Activated CD8-positive, alpha-beta T cell treated with anti-CD3 and anti-CD28 coated beads, Interleukin-2, amount 10 ng/mL, durations not matched to agents 7 days and 5 days (primary cell): ENCODE measurements at places on chromosomes 7 and 10. TPM values are rescaled to one million over a fixed set of nuclear protein-coding genes. Genes with fewer than 3 reads are reported as not detected.
A peak's percentile ranks its signal among the peaks of the same experiment; 100 is the strongest.

- no peak for DNase-seq
- peaks cover 51% of the 10 kb centered on the region for H3K27me3 ChIP-seq
- no peak overlapping the region for H3K27ac ChIP-seq
- H3K36me3 ChIP-seq, result no peaks in the 10 kb centered on the region
- H3K4me1 ChIP-seq, result peaks cover 4% of the 10 kb centered on the region
These were observed 712 bp upstream of the CPVL start for GRCh38 chr7:29146888-29147609.

- H3K36me3 ChIP-seq, result peaks cover 16% of the 10 kb centered on the region
- no peak overlapping the region for H3K4me3 ChIP-seq
- no peaks in the 10 kb centered on the region for H3K27me3 ChIP-seq
- no peak for DNase-seq
These were observed 48.9 kb downstream of the PUS7 start for GRCh38 chr7:105473163-105473562.

DNA sequence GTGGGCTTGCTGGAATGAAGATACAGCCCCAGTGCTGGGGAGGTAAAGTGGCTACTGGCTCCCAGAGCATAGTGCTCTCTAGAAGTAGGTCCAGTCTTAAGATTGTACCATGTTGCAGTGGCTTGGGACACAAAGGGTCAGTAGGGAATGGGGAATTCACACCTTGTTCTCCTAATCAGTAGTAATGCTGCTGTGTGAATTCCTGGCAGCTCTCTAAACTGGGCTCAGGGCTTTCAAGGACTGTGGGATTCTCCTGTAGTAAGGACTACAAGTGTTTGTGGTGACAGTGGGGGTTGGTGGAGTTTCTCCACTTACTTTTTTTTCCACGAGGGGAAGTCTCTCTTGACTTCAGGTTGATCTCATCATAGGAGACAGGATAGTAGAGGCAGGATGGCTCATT, 226.2 kb upstream of the TEX47 start:
- H3K4me1 ChIP-seq, result no peaks in the 10 kb centered on the region
- no peaks in the 10 kb centered on the region for H3K36me3 ChIP-seq
- no peak for DNase-seq
- H3K4me3 ChIP-seq, result no peak overlapping the region

DNA sequence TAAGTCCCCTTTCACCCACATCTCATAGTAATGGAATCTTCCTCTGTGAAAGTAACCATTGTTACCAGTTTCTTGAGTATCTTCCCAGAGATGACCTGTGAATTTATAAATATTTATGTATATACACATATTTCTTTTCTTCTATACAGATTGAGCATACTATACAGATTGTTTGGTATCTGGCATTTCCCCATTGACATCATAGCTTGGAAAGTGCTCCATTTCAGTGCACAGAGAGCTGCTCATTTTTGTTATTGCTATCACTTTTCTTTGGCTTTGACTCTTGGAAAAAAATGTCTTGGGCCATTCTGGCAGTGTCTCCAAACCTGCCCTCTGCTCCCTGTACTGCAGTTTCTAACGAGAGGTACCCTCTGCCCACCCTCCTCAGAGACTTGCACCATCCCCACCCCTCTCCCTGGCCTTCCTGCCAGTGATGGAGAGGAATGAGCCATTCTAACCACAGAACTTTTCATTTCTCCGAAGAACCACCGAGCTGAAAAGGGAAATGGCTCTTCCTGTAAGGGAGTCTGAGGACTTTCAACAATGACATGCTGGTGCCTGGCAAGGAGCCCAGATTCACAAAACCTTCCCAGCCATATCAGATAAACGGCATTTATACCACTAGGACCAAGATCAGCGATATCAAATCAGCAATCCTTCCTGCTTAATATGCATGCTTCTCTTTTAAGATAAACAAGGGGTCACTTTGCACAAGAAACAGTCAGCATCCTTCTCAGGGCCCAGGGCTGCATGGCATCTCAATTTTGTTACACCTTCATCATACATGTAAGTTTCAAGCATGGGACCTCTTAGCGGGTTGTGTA, 19.7 kb upstream of the CCSER2 start:
- H3K4me3 ChIP-seq, result peak overlapping the region; percentile 62
- H3K36me3 ChIP-seq, result peaks cover 15% of the 10 kb centered on the region
- peak; percentile 50 for DNase-seq
- H3K27ac ChIP-seq, result peak overlapping the region; percentile 86
- H3K27me3 ChIP-seq, result peaks cover 12% of the 10 kb centered on the region

- no peak overlapping the region for H3K27ac ChIP-seq
- no peaks in the 10 kb centered on the region for H3K4me1 ChIP-seq
- peaks cover 2% of the 10 kb centered on the region for H3K27me3 ChIP-seq
- DNase-seq, result no peak
- H3K36me3 ChIP-seq, result no peaks in the 10 kb centered on the region
These were observed 108.0 kb downstream of the RNLS start for GRCh38 chr10:88474884-88475844.

DNA sequence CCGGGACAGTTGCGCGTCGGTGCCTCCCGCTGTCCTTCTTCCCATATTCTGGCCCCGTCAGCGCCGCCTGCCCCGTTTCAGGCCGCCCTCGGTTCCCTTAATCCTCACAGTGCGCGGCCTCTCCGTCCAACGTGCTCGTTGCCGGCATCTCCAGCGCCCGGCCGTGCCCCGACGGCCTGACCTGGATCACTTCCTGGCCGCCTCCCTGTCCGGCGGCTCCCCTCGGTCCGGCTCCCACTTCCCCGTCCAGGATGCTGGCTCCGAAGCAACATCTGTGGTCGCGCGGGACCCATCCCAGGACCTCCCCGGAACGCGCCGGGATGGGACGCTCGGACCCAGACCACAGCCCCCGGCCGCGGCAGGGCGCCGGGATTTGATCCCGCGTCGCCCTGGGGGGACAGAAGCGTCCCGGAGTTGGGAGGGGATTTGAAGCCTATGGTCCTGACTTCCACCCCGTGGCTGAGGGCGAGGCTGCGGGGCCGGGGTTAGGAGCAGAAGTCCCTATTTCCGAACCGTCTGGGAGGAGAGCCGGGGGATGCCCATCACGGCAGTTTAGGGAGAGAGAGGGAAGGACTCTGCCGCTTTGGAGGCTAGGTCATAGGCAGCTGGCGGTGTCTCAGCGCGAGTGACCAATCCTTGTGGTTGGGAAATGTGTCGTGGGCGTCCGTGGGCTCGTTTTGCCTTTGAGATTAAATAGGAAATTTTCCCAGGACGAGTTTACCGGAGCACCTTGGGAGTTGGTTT, 53.8 kb downstream of the KCTD7 start:
- H3K27me3 ChIP-seq, result no peaks in the 10 kb centered on the region
- H3K36me3 ChIP-seq, result peaks cover 7% of the 10 kb centered on the region
- H3K4me3 ChIP-seq, result peak overlapping the region; percentile 89
- peak; percentile 31 for DNase-seq
- H3K4me1 ChIP-seq, result peaks cover 24% of the 10 kb centered on the region

GRM3 gene
- total RNA-seq, result not detected

ADAMTS14 gene
- not detected for total RNA-seq
